Suppressor macrophage treated with lipopolysaccharide for 4 hours (primary cell): ENCODE measurements at places on chromosomes 6 and 20.

- DNase-seq = no peak
These were observed 127.3 kb downstream of the TENT5A start for GRCh38 chr6:81625216-81625615.

DNA sequence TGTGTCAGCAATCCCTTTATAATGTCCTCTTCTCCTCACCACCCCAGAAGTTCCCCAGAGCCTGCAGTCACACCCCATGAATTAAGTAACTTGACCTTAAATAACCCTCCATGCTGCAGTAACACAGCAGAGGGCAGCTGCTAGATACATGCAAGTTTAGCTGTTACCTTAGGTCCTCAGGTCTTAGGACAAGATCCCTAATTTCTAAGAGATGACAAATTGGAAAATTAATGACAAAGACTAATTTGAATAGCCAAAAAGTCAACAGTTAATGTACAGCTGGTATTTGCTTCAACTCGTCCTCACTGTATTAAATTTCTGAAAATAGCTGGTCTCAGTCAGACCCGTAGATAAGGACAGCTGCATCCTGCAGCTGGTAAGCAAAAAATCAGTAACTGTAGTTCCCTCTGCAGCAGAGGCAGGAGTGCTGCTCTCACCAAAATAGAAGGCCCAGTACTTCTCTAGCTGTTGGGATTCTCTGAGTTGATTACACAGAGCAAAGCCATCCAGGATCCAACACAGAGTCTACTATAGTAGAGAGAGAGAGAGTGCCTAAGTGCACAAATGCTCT, 62.4 kb downstream of the TNFRSF21 start:
- DNase-seq = peak; percentile 69

GRCh38 chr6:15513801-15514711, 148.8 kb downstream of the DTNBP1 start:
- DNase-seq = no peak

- no peak for DNase-seq
These were observed 277.7 kb upstream of the JARID2 start for GRCh38 chr6:14968056-14968637.

DNA sequence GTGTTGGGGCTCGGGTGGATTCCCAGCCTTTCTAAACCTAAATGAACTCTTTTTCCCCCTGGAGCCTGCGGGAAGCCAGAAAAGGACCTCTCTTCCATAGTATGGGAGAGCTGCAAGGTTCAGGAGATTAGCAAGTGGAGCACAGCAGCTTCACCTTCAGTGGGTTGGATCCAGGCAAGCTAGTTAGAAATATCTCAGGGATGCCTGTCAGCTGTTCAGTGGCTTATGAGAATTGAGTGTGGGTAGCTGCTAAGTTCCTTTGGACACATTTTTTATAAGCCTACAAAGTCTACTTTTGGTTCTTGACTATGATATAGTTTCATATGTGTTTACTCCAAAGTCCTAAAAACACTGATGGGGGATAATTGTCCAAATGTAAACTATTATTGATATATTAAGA, 642.1 kb downstream of the EPM2A start:
- DNase-seq = no peak

- no peak for DNase-seq
These were observed 43.3 kb downstream of the IL20RA start for GRCh38 chr6:137001299-137001976.

DNA sequence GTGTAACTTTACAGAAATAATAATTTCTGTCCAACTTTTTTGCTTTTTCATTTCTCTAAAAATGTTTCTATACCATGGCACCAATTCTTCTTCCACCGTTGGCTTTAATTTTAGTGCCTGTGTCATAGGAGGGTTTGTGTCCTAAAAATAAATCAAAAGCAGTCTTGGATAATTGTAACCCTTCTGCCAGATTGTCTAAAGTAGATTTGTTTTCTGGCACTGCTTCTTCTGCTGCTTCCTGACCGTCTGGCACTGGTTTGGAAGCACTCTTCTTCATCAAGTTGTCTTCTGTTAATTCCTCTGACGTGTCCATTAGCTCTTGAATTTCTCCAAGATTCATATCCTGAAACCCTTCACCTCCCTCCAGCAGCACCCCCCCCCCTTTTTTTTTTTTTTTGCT, 33.1 kb downstream of the SCAF8 start:
- no peak for DNase-seq

DNA sequence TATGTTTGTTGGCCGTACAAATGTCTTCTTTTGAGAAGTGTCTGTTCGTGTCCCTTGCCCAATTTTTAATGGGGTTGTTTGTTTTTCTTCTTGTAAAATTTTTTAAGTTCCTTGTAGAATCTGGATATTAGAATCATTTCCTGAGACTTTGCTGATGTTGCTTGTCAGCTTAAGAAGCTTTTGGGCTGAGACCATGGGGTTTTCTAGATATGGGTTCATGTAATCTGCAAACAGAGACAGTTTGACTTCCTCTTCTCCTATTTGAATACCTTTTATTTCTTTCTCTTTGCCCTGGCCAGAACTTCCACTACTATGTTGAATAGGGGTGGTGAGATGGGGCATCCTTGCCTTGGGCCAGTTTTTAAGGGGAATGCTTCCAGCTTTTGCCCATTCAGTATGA, 82.6 kb downstream of the SLC24A3 start:
- DNase-seq = no peak

DNA sequence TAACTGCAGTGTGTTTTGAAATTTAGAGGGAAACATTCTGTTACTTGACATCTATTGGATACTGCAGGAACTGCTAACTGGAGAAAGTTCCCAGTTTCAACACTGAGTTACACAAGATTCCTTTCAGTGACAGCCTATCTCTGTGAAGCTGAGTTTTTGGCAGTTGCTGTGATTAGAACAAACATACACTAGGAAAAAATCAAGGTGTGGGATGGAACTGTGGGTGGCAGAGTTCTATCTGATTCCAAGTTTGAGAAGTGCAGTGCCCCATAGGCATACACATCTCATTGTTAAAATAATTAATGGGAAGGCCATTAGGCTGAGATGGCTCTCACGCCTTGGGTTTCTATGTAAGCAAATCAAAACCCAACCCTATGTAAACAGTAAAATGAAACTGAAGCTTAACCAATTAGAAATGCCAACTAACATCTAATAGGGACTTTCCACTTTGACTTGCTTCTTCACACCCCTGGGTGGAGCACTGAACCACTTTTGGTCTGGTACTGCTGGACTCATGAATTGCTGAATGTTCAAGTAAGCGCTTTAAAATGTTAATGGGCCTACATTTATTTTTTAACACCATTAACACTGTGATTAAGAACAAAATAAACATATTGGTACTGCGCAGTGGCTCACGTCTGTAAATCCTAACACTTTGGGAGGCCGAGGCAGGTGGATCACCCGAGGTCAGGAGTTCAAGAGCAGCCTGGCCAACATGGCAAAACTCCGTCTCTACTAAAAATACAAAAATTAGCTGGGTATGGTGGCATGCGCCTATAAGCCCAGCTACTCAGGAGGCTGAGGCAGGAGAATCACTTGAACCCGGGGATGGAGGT, 55.2 kb upstream of the TBC1D7 start:
- DNase-seq = peak; percentile 84

GRCh38 chr20:995170-995569, 6.9 kb downstream of the RSPO4 start:
- no peak for DNase-seq

DNA sequence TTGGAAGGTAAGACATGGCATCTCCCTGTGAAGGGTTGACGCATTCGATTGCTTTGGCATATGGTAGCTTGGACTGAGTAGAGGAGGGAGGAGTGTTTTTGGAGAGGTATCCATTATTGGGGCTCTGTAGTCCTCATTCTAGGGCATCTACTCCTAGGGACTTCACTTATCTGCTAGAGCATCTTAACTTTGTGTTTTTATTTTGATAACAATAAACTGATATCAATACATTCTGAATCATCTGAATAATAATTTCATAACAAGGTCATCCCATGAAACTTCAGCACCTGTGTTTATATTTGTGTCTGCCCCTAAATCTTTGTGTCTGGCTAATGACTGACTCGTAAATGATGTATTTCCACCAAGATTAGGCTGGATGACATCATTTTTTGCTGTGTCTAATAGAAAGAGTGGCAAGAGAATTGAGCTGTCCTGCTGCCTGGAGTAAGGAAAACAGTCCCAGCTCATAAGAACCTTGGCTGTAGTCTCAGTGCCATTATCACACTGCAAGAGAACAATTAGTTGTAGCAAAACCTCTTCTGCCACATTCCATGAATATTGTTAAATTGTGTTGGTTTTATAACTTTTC, 288.5 kb downstream of the PRL start:
- DNase-seq = no peak

GRCh38 chr20:1688886-1689538, 31.4 kb upstream of the SIRPG start:
- no peak for DNase-seq

DNA sequence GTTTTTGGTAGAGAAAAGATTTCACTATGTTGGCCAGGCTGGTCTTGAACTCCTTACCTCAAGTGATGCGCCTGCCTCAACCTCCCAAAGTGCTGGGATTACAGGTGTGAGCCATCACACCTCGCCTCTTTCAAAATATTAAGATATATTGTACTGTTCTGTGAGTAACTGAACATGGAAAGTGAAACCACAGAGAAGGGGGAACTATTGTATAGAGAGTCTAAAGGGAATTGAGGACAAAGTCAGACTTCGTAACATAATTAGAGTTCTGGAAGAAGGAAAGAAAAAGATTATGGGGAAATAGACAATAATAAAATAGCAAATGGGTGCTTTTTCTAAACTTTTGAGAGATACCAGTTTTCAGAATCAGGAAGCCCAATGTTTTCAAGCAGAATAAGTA, 17.4 kb upstream of the AKAP7 start:
- DNase-seq = peak; percentile 72
